Left cardiac atrium (tissue), 4 donors: ENCODE measurements at places on chromosomes 2 and 18. TPM values are rescaled to one million over a fixed set of nuclear protein-coding genes. Genes with fewer than 3 reads are reported as not detected.

The SULT1C2 gene
- 0.24 TPM for total RNA-seq

The PSMA8 gene
- not detected for total RNA-seq

The PFN4 gene
- total RNA-seq, result 1.1 TPM

DNA sequence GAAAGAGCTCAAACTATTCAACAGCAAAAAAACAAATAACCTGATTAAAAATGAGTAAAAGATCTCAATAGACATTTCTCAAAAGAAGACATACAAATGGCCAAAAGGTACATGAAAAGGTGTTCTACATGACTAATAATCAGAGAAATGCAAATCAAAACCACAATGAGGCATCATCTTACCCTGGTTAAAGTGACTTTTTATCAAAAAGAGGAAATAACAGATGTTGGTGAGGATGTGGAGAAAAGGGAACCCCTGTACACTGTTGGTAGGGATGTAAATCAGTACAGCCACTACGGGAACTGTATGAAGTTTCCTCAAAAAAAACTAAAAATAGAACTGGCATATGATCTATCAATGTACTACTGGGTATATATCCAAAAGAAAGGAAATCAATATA, 39.8 kb upstream of the TMEM163 start:
- DNase-seq, result no peak

The CCDC102B gene
- 8.6 TPM for total RNA-seq

- DNase-seq, result no peak
Observed at GRCh38 chr18:70121842-70122241, 83.6 kb downstream of the RTTN start.

GRCh38 chr2:236352761-236353593, 88.8 kb upstream of the ASB18 start:
- DNase-seq, result no peak

GRCh38 chr2:75833386-75833785, 122.7 kb upstream of the GCFC2 start:
- DNase-seq, result no peak

DNA sequence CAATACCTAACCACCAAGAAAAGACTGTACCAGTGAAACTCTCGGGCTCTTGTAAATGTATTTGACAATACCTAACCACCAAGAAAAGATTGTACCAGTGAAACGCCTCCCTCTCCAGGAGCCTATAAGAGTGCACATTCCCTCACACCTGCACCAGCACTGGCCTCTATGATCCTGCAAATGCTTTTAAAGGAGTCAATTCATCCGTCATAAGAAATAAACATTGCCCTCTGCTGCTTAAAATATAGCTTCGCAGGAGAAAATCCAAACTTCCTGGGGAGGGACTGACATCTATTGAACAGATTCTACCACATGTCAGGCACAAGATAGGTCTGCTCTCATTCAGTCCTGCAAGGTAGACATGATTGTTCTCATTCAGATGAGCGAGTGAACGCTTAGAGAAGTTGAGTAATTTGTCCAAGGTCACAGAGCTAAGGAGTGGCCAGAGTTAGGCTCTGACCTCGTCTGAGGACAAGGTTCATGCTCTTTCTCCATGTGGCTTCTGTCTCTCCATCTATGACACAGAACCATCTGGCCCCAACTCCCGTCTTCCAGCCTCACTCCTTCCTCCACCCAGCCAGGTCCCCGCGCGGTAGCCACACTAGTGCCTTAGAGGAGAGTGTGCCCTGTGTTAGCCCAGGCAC, 38.7 kb downstream of the MCFD2 start:
- peak; percentile 56 for DNase-seq

DNA sequence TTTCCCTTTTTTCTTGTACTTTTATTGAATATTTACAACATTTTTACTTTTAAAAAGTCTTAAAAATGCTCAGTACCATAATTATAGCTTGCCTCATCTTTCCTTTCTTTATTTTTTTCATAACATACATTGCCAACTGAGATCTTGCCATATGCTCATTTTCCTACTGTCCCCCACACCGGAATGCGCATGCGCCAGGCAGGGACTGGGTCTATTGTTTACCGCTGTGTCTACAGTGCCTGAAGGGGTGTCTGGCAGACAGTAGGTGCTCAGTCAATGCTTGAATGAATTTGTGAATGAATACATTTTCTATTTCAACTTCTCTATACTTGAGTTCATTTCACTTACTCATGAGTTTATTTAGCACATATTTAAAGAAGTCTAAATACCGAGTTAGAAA, 158.0 kb downstream of the CYP26B1 start:
- DNase-seq, result no peak

DNA sequence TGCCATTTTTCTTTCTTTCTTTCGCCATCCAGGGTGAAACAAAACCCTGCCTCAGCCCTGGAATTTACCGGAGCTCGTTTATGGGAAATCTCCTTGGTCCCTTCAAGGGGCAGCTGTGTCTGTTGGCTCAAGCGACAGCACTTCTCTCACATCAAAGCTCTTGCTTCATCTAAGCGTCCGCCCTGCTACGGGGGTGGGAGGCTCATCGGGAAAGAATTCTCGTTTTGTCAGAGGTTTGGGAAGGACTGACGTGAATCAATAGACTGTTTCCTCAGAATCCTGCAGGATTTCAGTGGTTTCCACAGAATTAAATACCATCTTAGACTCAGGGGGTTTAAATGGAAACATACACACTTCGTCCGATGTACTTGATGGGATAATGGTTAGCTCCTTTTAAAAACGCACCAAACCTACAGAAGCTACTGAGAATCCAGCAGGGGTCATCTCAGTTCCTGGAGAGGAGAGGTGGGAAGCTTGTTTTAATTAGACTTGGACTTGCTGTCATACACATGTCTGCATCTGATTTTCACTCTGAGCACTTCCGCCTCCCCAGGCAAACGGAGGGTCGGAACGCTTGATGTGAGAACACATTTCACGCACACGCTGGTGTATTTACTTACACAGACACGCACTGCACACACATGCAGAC, 91.6 kb downstream of the ASB1 start:
- DNase-seq, result no peak

The IL36RN gene
- not detected for total RNA-seq

DNA sequence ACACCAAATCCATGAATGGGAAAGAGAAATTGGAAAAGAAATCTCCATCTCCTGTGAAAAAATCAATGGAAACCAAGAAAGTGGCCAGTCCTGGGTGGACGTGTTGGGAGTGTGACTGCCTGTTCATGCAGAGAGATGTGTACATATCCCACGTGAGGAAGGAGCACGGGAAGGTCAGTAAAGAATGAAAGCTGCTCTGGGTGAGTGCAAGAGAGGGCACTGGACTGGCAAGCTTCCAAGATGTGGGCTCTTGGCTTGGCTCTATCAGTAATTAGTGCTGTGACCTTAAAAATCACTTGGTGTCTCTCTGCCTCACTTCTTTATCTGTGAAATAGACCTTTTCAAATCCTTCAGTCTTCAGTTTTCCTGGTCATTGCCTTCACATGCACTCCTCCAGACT, 89.0 kb downstream of the ZNF532 start:
- peak; percentile 60 for DNase-seq

- peak; percentile 45 for DNase-seq
Observed at GRCh38 chr2:227164763-227165291, 403 bp downstream of the COL4A3 start.

DNA sequence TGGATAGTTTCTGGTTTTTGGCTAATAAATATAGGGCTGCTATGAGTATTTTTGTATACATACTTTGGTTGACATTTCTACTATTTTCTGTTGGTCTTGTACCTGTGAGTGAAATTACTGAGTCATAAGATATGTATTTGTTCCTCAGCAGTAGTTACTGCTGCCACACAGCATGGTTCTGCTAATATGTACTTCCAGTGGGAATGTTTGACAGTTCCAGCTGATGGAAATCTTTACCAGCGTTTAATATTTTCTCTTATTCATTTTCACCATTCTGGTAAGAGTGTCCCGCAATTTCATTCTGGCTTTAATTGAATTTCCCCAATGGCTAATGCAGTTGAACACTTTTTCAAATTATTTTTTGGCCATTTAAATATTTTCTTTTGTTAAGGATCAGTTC, 57.9 kb upstream of the IL1R1 start:
- DNase-seq, result no peak

The DOK6 gene
- total RNA-seq, result 9.0 TPM

DNA sequence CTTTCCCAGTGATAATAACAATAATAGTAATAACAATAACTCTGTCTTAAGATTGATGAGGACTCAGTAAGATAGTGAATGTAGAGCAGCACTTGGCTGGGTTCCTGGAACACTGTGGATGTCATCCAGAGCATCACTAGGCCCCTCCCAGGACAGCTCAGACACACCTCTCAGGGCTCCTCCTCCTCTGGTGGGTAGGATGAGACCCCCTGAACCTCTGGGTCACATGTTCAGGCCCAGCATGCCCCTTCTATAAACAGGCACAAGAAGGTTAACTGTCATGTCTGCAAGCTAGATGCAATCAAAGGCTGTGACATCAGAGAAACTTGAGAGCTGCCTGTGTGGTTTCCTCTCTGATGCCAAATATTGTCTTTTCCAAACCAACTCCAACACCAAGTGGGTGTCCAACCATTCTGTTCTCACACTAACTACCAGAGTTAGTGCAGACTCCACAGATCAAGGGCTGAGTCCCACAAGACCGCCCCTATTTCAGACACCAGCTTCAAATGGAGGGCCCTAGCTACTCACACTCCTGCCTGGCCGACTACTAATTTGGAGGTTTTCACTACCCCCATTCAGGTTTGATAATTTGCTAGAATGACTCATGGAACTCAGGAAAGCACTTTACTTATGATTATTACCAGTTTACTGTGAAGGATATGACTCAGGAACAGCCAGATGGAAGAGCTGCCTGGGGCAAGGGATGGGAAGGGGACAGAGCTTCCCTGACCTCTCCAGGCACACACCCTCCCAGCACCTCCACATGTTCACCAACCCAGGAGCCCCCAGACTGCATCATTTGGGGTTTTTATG, 46.4 kb upstream of the BZW1 start:
- no peak for DNase-seq

GRCh38 chr2:200905618-200906296, 16.6 kb downstream of the NIF3L1 start:
- peak; percentile 76 for DNase-seq

DNA sequence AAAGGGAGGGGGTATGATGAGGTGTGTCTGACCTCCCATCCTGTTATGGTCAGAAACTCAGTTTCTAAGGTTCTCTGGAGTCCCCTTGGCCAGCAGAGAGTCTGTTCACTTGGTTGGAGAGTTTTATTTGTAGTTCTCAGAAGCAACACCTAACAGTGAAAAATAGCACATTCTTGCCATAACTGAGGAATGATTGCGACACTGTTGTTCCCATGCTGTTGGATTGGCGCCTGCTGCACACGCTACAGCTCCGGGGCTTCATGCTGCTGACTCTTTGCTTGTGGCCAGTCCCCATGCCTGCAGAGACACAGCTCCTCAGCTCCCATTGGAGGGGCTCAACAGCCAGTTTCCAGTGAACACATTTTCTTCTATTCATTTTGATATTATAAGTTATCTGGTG, 42.1 kb downstream of the TPGS2 start:
- DNase-seq, result peak; percentile 63

The PARD6G gene
- total RNA-seq, result 3.9 TPM

The AQP4 gene
- total RNA-seq, result 10.3 TPM

The NPPC gene
- total RNA-seq, result 7.2 TPM

The SIX3 gene
- not detected for total RNA-seq

DNA sequence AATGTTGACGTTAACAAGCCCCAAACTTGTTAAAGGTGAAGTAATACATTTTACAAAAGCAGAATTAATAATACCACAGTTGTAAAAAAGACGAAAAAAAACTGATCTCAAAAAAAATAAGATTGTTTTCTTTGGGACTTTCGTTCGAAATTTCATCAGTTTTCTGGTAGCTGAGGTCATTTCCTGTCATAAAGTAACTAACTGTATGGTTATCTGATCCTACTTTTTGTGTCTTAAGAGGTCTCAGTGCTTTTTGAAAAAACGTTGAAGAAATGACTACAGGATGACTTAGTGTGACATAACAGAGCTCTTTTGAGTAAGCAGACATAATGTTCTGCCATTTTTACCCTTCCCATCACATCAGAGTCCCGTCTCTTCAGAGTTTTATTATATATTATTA, 79.3 kb downstream of the BIRC6 start:
- no peak for DNase-seq

The MREG gene
- total RNA-seq, result 1.1 TPM

- DNase-seq, result no peak
Observed at GRCh38 chr18:69840445-69840844, 107.2 kb downstream of the CD226 start.

DNA sequence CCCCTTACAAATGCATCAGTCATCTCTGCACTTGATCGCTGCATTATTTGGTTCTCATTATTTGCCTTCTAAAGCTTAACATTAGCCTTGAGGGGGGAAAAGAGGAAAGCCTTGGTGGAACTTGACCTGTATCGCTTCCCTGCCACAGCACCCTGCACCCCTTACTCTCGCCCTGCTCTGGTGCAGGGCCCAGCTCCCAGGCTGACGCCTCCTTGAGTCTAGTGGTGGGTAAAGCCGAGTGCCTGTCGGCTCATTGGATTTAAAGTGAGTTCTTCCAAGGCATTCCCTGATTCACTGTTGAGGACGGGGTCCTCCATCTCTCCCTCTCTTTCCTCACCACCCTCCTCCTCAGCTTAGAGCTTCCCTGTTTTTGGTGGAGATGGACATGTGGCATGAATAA, 145.0 kb upstream of the GYPC start:
- DNase-seq, result no peak
